ENCODE measurements at places on chromosomes 2 and 18.

DNA sequence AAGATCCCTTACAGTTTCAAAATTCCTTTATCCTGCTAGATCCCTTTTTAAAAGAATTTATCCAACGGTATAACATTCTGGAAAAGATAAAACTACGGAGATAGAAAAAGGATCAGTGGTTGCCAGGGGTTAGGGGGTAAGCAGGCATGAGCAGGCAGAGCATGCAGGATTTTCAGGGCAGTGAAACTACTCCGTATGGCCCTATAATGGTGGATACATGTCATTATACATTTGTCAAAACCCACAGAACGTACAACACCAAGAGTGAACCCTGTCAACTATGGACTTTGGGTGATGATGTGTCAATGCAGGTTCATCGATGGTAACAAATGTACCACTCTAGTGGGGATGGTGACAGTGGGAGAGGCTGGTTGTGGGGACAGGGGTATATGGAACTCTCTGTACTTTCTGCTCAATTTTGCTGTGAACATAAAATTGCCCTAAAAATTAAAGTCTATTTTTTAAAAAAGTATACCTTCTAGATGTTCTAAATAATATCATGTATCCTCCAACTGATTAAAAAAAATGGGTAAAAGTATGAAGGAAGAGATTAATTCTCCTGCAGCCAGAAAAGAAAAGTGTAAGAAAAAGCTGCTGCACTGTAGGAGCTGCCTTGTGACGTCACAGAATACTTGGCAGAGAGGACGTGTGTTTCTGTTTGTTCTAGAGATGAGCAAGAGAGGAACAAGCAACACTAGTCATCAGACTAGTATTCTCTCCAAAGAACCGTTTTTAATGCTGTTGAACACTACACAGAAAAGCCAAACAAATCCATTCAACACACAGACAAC is 23.6 kb downstream of the ANKRD44 start:
- DNase-seq: peak; percentile 42

DNA sequence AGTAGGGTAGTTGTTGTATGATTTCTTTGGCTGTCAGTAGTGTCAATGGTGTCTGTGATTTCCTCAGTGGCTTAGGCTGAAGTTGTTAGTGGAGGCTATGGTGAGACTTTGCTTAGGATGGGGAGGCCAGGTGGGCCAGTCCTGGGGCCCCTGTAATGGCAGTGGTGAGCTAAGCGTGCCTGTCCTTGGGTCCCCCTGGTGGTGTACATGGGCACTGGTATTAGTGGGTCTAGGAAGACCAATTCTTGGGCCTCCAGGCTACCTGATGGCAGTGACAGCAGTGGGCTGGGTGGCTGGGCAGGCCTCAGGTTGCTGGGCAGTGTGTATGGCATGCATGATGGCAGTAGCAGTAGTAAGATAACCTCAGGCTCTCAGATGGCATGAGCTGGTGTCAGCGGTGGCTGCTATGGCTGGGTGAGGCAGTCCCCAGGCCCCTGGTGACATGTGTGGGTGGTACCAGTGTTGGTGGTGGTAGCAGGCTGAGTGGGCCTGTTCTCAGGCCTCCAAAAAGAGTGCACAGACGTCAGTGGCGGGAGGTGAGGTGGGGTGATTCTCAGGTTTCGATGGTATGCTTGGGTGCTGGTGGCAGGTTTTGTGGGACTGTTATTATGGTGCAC is 103.2 kb downstream of the KLHL14 start:
- DNase-seq: peak; percentile 2

DNA sequence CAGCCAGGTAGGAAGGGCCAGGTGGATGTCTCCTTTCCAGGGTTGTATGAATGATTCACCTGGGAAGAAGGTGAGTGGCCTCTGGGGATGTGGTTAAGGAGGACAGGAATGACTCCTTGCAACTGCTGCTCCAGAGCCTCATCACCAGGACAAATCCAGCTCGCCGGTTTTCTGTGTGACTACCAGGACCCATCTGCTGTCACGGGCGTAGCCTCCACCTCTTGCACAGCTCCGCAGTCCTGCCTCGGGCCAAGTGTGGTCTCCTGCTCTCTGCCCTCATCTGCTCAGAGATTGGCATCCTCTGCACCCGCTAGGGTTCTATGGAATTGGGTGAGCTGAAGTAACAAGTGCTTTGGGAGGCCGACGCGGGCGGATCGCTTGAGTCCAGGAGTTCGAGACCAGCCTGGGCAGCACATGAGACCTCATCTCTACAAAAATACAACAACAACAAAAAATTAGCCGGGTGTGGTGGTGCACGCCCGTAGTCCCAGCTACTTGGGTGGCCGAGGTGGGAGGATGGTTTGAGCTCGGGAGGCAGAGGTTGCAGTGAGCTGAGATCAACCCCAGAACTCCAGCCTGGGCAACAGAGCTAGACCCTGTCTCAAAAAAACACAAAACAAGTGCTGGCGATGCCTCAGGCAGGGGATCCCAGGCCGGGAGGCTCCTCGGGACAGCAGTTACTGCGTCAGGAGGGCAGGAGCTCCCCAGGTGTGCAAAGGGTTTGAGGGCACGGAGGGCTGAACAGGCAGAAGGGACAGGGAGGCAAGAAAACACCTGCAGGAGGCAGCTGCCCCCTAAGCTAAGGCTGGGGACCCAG is 831 bp upstream of the D2HGDH start:
- no peak for DNase-seq

- no peak for DNase-seq
Measured at GRCh38 chr18:23321996-23322395, 131.1 kb upstream of the RIOK3 start.

- DNase-seq: no peak
Measured at GRCh38 chr2:150119819-150120218, 367.6 kb downstream of the RND3 start.

- DNase-seq: no peak
Measured at GRCh38 chr2:133976659-133977058, 277.2 kb upstream of the MGAT5 start.

GRCh38 chr2:172674034-172674967 is 61.3 kb upstream of the RAPGEF4 start:
- peak; percentile 53 for DNase-seq

- no peak for DNase-seq
Measured at GRCh38 chr18:4960578-4960977, 236.5 kb downstream of the AKAIN1 start.

- no peak for DNase-seq
Measured at GRCh38 chr2:182435754-182436153, 8.9 kb upstream of the PDE1A start.
